ENCODE measurements at places on chromosomes 11 and 22. TPM values are rescaled to one million over a fixed set of nuclear protein-coding genes. Genes with fewer than 3 reads are reported as not detected.
A peak's percentile ranks its signal among the peaks of the same experiment; 100 is the strongest.

GRCh38 chr11:28038775-28039174 lies 69.2 kb downstream of the KIF18A start:
- no peak for DNase-seq

- DNase-seq: no peak
Measured at GRCh38 chr11:122156940-122157382, 40.9 kb upstream of the BLID start.

DNA sequence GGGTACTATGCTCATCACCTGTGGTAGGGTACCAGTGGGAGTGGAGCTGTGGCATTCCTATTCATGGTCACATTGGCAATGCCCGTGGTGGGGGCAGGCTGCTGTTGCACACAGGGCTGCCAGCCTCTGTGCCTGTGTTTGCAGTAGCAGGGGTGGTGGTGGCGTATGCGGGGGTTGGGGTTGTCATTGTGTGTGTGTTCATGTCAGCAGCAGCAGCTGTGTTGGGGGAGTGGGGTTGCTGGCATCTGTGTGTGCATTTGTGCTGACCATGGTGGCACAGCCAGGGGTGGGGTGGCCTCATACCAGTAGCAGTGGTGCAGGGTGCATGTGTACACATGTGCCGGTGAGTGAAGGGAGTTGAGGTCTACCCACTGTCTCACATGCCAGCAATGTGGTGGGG lies 34.4 kb downstream of the TMEM225 start:
- no peak for DNase-seq

- no peak for DNase-seq
Measured at GRCh38 chr11:60912851-60913528, 968 bp upstream of the TMEM109 start.

- no peak for DNase-seq
Measured at GRCh38 chr22:17121233-17122195, at the start of gene TMEM121B. TMEM121B (minus strand) TSS chr22:17121360; CDS start chr22:17121127, 233 bp downstream.

GRCh38 chr11:73383249-73384124 lies 7.3 kb downstream of the RELT start:
- DNase-seq: peak; percentile 43

- no peak for DNase-seq
Measured at GRCh38 chr11:13698132-13698531, 29.7 kb downstream of the FAR1 start.

- no peak for DNase-seq
Measured at GRCh38 chr11:71338801-71339395, 86.5 kb upstream of the SHANK2 start.

- no peak for DNase-seq
Measured at GRCh38 chr11:59551659-59552521, 40.6 kb downstream of the OR4D9 start.

DNA sequence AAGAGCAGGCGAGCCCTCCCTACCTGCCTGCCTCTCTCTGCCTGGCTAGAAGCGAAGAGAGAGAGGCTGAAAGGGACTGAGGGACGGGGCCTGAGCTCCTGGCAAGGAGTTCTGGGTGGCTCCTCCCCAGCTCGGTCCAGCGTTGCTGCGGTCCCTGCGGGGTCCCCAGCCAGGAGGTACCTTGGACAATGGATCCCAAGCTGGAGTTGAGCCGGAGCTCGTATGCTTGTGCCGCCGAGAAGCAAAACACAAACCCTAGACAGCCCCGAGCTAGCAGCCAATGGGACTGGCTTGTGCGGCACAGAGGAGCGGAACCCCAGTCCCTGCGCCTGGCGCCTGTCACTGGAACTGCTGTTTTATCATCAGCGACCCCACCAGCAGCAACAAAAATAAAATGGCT lies 18.3 kb downstream of the SLC25A18 start:
- no peak for DNase-seq

DNA sequence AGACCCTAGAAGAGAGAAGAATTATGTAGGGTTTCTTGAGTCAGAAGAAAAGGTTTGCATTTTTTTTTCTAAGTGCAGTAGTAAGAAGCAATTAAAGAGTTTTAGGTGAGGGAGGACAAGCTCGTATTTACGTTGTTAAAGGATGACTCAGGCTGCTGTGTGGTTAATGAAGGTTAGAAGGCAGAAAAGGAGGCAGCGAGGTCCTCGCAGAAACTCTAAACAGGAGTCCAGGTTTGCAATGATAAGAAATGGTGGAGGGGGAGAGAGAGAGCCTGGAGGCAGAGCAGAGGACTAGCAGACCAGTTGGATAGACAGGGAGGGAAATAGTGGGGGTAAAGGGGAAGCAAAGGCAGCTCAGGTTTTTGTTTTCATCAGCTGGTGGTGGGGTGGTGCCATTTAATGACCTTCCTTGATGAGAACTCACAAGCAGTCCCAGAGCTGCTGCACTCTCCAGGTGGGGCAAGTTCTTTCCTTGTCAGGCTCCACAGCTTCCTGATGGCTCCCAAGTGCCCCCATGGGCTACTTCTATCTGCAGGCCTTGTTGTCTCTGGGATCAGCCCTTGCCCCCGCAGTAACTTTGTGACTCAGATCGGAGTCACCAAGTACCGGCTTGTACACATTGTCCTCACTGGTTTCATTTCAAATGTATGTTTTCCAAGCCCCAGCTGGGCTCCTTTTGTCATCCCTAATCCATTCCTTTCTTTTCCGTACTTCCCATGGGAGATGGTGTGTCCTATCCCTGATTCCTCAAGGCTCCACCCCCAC lies 8.3 kb upstream of the INSC start:
- DNase-seq: no peak

DNA sequence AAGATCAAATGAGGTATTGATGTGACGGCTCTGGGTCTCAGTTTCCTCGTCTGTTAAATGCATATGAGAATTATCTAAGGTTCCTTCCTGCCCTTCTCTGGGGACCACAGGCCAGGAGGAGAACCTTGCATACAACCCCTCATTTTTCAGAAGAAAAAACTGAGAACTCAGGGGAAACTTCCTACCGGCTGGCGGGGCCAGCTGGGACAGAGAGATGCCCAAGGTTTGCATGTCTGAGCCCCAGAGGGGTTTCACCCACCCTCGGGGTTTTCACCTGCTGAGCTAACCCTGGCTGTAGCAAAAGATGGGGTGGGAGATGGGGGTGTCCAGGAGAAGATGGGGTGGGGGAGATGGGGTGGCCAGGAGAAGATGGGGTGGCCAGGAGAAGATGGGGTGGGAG lies 4.3 kb downstream of the TNFRSF13C start:
- no peak for DNase-seq

DNA sequence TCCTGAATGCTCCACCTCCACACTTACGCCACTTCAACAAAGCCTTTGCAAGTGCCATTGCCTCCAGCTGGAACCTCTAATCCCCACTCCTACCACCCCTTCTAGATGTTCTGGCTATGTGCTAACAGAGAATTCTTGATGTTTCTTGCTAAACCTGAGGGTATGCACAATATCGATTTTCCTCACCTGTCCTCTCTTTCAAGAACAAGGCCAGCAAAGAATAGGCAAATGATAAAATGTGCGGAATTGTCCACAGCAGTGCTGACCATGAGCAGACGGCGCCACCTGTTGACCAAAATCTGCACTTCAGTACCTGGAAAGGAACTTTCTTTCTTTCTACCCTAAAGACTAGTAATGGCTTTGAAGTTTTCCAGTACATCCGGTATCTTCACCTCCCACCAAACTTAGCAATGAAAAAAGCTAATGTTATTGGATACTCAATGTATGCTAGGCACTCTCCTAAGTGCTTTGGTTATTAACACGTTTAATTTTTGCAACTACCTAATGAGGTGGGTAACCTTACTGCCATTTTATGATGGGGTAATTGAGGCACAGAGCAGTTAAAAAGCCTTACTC lies 3.4 kb downstream of the TIMM10 start:
- DNase-seq: peak; percentile 82

DNA sequence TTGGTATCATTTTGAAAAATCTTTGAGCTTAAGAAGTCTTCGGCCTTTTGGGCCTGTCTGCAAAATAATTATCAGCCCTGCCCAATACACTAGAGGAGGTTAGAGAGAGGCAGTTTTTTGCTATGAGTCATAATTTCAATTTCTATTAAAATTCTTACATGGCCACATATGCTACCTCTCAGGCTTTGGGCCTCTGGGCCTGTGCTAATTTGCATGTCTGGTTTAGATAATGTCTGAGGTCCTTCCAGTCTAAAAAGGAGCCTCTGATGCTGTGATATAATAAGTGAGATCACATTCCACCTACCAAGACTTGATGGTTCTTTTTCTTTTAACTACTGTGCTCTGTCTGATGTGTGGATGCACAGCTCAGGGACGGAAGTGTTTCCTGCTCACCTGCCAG lies 70.8 kb downstream of the KCNJ1 start:
- DNase-seq: no peak

- no peak for DNase-seq
Measured at GRCh38 chr11:83641511-83641910, 355.3 kb upstream of the CCDC90B start.

Gene C11orf91
- not detected for total RNA-seq

Gene TTC36
- 0.66 TPM for total RNA-seq

Gene TNNT3
- total RNA-seq: not detected

Gene PRR33
- total RNA-seq: not detected

Gene SYT13
- total RNA-seq: 23.4 TPM

Gene OR4D5
- total RNA-seq: 0.45 TPM

Gene TPH1
- 12.4 TPM for total RNA-seq

Gene OR52R1
- not detected for total RNA-seq

Gene TMEM151A
- total RNA-seq: 0.37 TPM
